ENCODE measurements at places on chromosomes 3 and 15. TPM values are rescaled to one million over a fixed set of nuclear protein-coding genes. Genes with fewer than 3 reads are reported as not detected.

DNA sequence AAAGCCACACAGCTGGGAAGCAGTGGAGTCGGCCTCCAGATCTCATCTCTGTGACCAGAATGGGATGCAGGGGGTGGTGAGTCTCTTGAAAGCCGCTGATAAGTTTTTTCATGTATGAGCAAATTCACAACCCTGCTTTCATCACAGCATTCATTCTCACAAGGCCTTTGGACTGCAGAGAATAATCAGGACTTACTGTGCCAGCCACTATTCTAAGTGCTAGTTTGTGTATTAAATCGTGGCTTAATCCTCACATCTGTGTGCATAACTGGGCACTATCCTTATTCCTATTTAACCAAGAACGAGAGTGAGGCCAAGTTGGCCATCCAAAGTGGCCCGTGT lies 64.2 kb upstream of the POLG start:
- peaks cover 80% of the 10 kb centered on the region for H3K27me3 ChIP-seq
- DNase-seq = no peak
- no peak overlapping the region for H3K4me3 ChIP-seq
- no peak overlapping the region for H3K27ac ChIP-seq
- H3K36me3 ChIP-seq = no peaks in the 10 kb centered on the region

Gene PYGO1
- polyA plus RNA-seq = 2.0 TPM

DNA sequence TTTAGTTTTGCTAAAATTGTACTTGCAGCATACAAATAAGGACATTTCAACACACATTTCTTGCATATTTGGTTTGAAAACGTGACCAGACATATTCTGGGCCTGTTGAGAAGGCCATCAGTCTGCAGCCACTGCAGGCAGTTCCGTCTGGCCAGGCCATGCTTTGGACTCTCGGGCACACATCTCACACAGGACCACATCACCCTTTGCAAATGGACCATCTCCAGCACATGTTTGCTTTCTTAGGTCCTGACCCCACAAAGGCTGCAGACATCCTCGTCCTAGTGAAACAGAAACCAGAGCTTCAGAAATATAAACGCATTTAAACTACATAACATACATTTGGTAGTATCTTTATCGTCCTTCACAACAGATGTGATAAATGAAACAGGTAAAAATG lies 24.1 kb downstream of the GABRA5 start:
- peaks cover 4% of the 10 kb centered on the region for H3K4me1 ChIP-seq
- H3K27me3 ChIP-seq = no peaks in the 10 kb centered on the region
- no peak overlapping the region for H3K4me3 ChIP-seq
- H3K36me3 ChIP-seq = no peaks in the 10 kb centered on the region
- DNase-seq = no peak

DNA sequence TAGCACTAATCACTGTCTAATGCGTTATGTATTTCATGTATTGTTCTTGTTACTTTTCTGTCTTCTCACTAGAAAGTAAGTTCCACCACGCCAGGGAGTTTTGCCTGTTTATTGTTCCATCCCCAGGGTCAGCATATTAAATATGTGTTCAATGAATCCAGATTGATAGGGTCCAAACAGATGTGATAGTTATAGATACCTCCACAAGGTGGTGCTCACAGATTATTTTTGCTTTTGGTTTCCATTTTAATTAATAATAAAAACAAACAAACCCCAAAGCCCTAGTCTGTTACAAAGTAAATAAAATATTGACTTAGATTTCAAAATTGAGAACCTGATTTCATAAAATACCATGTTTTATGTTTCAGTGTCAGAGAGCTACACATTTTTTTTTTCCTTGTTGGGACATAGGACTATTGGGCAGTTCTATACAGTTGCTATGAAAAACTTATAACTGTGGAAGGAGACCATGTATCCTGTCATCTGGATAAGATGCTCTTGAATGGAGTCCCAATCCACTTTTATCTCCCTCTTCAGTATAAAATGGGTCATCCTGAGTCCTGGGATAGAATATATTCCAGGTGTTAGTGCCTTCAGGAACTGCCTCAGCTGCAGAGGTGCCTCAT lies 12.4 kb downstream of the OTOL1 start:
- no peak overlapping the region for H3K27ac ChIP-seq
- no peak for DNase-seq
- H3K36me3 ChIP-seq = no peaks in the 10 kb centered on the region
- H3K27me3 ChIP-seq = no peaks in the 10 kb centered on the region
- H3K4me1 ChIP-seq = no peaks in the 10 kb centered on the region

DNA sequence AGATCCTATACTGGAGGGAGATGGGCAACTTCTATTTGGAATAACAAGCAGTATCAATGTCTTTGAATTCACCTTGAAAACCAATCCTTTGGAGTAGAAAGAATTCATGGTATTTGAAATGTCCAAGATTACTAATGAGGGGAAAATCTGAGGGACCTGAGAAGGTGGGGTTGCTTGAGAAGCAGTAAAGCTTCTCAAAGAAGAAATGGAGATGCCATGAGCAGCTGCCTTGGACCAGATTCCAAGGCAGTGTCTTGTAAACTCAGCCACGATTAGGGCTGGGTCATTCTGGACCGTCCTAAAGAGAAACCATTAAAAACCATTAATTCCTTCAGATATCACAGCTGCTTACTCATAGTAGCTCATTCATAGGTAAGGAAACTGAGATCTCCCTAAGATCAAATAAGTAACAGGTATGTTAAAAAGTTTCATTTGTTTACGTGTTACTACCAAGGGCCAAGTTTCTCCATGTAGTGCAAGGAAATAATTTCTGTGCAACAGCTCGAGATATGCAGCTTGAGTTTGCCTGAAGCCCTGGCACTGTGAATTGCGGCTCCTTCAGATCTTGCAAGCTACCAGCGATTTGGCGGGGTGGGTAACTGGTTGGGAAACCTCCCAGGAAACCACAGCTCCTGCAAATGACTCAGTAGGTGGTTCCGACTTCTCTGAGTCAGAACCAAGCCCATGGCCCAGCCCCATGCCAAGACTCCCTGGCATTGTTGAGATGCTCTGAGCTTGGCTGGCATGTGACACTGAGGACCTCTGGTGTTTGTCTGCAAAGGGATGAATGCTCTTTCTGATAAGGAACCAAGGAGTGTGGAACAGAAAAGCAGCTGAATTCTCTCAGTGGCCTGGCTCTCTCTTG lies 296.8 kb downstream of the RORA start:
- no peaks in the 10 kb centered on the region for H3K27me3 ChIP-seq
- peak overlapping the region; percentile 58 for H3K27ac ChIP-seq
- H3K4me3 ChIP-seq = peak overlapping the region; percentile 33
- peaks cover 27% of the 10 kb centered on the region for H3K4me1 ChIP-seq

Gene MESP1
- polyA plus RNA-seq = 0.05 TPM

DNA sequence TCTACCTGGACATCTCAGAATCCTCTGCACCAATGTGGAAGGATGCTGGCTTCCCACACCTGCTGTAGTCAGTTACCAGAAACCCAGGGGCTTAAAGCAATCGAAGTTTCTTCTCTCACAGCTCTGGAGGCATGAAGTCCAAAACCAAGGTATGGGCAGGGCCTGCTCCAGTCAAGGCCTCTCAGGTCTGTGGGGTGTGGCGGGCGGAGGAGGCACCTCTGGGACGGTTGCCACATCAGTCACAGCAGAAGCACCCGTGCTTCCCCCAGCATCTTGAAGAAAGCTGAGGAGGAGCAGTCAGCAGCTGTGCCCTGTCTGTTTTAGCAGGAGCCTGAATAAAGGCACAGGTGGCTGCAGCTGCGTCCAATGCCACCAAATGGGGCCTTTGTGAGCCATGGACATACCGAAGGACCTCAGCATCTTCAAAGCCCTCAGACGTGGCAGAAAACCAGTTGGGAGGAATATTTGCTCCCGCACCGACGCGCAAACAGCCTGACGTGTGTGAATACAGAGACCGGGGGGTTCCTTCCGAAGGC lies 68.9 kb downstream of the TFRC start:
- no peak for DNase-seq
- H3K27ac ChIP-seq = no peak overlapping the region
- H3K4me1 ChIP-seq = peaks cover 5% of the 10 kb centered on the region
- H3K4me3 ChIP-seq = no peak overlapping the region
- H3K36me3 ChIP-seq = no peaks in the 10 kb centered on the region

Gene DUOX1
- polyA plus RNA-seq = 32.5 TPM

Gene TIPIN
- polyA plus RNA-seq = 11.9 TPM

DNA sequence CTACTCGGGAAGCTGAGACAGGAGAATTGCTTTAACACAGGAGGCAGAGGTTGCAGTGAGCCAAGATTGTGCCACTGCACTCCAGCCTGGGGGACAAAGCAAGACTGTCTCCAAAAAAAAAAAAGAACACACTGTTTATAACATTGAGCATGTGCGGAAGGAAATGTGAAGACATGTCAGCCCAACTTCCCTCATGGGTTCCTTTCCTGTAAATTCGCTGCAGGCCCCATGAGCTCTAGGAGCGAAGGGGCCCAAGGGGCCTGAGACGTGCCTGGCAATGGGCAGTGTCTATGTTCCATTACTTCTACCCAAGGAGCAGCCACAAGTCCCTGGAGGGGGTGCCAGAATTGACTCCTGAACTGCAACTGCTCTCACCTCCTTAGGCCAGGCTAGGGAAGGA lies 3.2 kb downstream of the PFKFB4 start:
- H3K27me3 ChIP-seq = no peaks in the 10 kb centered on the region
- no peak overlapping the region for H3K27ac ChIP-seq
- DNase-seq = no peak
- H3K36me3 ChIP-seq = peaks cover 23% of the 10 kb centered on the region

- no peaks in the 10 kb centered on the region for H3K27me3 ChIP-seq
- no peak overlapping the region for H3K4me3 ChIP-seq
- H3K4me1 ChIP-seq = no peaks in the 10 kb centered on the region
- no peaks in the 10 kb centered on the region for H3K36me3 ChIP-seq
Observed at GRCh38 chr15:72912996-72913395, 129.4 kb upstream of the ADPGK start.

GRCh38 chr3:4432259-4432658 lies 34.8 kb downstream of the SUMF1 start:
- H3K36me3 ChIP-seq = no peaks in the 10 kb centered on the region
- no peak for DNase-seq
- H3K4me1 ChIP-seq = no peaks in the 10 kb centered on the region
- H3K27ac ChIP-seq = no peak overlapping the region
- no peak overlapping the region for H3K4me3 ChIP-seq
- no peaks in the 10 kb centered on the region for H3K27me3 ChIP-seq

Gene CCR3
- polyA plus RNA-seq = 0.16 TPM

Gene TMEM212
- polyA plus RNA-seq = not detected

- no peaks in the 10 kb centered on the region for H3K36me3 ChIP-seq
- no peak overlapping the region for H3K4me3 ChIP-seq
- no peaks in the 10 kb centered on the region for H3K27me3 ChIP-seq
Observed at GRCh38 chr15:41546851-41547786, 3.1 kb upstream of the RPAP1 start.

GRCh38 chr15:83940136-83940535 lies 286.2 kb downstream of the ADAMTSL3 start:
- no peaks in the 10 kb centered on the region for H3K27me3 ChIP-seq
- no peak for DNase-seq
- H3K4me1 ChIP-seq = peaks cover 14% of the 10 kb centered on the region
- no peak overlapping the region for H3K4me3 ChIP-seq
- H3K36me3 ChIP-seq = no peaks in the 10 kb centered on the region
- no peak overlapping the region for H3K27ac ChIP-seq

Gene GNAT1
- polyA plus RNA-seq = not detected

Gene UBA3
- polyA plus RNA-seq = 81.7 TPM

Gene CHAC1
- polyA plus RNA-seq = 7.2 TPM

DNA sequence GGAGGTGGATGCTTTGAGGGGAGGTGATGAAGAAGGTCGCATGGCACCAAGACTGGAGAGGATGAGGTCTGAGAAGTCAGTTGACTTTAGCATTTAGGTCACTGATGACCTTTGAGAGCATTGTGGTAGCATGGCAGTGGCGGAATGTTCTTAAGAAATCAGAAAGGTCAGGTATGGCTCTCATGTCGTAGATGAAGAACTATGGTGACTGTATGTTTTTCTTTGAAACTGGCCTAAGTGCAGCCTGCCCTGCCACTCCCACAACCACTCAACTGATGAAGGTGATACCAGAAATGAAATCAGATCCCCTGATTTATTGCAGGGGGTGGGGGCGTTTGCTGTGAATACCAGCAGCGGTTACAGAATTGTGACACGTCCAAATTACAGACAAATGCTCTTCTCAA lies 102.6 kb downstream of the ITPR1 start:
- no peaks in the 10 kb centered on the region for H3K4me1 ChIP-seq
- H3K27me3 ChIP-seq = no peaks in the 10 kb centered on the region
- DNase-seq = no peak

Gene AGBL1
- polyA plus RNA-seq = not detected

Gene STOML1
- 9.4 TPM for polyA plus RNA-seq

Gene TNFAIP8L3
- polyA plus RNA-seq = 0.51 TPM

Gene PLSCR5
- polyA plus RNA-seq = not detected

Gene CYP1A1
- 4.8 TPM for polyA plus RNA-seq

- H3K27ac ChIP-seq = no peak overlapping the region
- no peak overlapping the region for H3K4me3 ChIP-seq
- no peaks in the 10 kb centered on the region for H3K4me1 ChIP-seq
- no peaks in the 10 kb centered on the region for H3K36me3 ChIP-seq
- H3K27me3 ChIP-seq = no peaks in the 10 kb centered on the region
Observed at GRCh38 chr3:137105277-137105977, 147.6 kb downstream of the IL20RB start.

DNA sequence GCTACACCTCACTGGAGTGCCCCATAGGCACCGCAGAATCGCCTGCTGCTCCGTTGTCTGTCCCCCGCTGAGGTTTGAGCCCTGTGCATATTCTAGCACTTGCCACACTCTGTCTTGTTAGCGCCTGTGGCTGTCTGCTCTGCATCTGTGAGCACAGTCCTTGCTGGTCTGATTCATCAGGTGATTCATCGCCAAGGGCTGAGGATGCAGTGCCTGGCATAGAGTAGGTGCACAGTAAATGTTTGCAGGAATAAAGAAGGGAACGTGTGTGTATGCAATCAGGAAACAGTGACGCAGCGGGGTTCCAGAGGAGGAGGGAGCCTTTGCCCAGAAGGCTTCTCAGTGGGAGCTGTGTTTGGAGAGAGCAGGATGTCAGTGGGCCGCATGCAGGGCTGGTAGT lies 124.0 kb upstream of the PLXNA1 start:
- DNase-seq = peak; percentile 89
- H3K27ac ChIP-seq = peak overlapping the region; percentile 52
- H3K27me3 ChIP-seq = no peaks in the 10 kb centered on the region
- no peak overlapping the region for H3K4me3 ChIP-seq
- H3K4me1 ChIP-seq = peaks cover 16% of the 10 kb centered on the region

- no peaks in the 10 kb centered on the region for H3K36me3 ChIP-seq
- H3K27me3 ChIP-seq = no peaks in the 10 kb centered on the region
- no peak overlapping the region for H3K4me3 ChIP-seq
Observed at GRCh38 chr15:59394166-59394661, 21.5 kb upstream of the MYO1E start.

DNA sequence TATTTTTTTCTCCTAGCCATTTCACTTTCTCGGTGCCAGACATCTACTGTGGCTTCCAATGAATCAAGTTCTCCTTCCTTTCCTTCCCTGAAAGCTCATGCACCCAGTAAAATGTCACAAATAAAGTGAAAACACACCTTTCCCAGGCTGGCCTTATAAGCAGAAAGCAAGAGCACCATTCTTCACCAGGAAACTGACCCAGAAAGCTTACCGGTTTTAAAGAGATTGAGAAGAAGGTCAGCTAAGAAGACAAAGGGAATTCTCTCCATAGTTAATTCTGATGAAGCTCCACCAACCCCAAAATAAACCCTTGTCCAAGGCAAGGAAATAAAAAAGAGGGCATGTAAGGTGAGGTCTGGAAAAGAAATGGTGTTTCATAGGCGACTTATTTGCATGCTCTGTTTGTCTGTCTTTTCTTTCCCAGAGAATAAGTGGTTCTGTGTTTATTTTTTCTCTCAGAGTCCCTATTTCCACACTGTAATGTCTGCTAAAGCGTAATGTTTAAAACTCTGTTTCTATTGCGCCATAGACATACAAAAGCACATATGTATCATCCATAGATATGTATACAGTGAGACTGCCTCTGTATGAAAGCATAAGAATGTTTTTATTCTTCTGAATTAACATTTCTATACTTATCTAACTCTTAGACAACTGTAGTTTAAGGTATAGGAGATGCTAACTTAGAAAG lies 2.8 kb downstream of the LSAMP start:
- no peak overlapping the region for H3K27ac ChIP-seq
- H3K4me3 ChIP-seq = no peak overlapping the region
- no peaks in the 10 kb centered on the region for H3K36me3 ChIP-seq
- DNase-seq = no peak
